ENCODE measurements at places on chromosomes 1 and 21.

- DNase-seq: no peak
Measured at GRCh38 chr1:170247751-170248521, 102.2 kb downstream of the NTMT2 start.

GRCh38 chr1:156652131-156652991, 10.4 kb downstream of the BCAN start:
- DNase-seq: no peak

- DNase-seq: no peak
Measured at GRCh38 chr1:19770436-19771190, 29.1 kb downstream of the TMCO4 start.

DNA sequence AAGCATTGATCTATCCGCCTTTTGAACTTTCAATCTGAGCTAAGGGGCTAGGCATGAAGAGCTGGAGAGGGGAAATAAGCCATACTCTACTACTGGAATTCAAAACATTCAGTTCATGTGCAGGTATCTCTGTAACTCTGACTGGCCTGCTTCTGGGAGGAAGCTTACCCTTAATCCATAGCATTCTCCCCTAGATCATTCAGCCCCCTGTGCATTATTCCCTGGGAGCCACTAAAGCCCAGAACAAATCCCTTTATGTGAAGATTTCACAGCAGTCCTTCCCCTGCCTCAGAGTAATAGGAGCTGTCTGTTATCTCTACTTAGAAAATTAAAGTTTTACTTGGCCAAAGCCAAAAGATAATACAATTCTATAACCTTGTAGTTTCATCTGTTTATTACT, 300.7 kb downstream of the SEC16B start:
- DNase-seq: no peak

DNA sequence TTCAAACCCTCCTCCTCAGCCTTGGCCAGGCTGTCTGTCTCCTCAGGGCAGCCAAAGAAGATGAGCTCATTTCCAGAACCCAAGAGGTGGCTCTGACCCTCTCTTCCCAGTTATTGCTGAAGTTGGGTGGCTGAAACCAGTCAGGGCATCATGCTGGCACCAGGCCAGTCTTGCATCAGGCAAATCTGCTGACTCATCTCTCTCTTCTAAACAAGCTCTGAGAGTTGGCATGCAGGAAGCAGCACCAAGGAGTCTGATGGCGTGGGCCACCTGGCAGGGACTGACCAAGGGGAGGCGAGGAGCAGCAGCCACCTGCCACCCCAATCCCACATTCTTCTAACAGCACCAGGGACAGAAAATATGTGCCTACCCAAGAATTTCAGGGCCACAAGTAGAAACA, 104.8 kb upstream of the ATP1A1 start:
- peak; percentile 16 for DNase-seq

GRCh38 chr1:92940541-92940940, 20.7 kb downstream of the DIPK1A start:
- no peak for DNase-seq

- DNase-seq: peak; percentile 28
Measured at GRCh38 chr1:229203030-229203751, 67.7 kb upstream of the RAB4A start.

DNA sequence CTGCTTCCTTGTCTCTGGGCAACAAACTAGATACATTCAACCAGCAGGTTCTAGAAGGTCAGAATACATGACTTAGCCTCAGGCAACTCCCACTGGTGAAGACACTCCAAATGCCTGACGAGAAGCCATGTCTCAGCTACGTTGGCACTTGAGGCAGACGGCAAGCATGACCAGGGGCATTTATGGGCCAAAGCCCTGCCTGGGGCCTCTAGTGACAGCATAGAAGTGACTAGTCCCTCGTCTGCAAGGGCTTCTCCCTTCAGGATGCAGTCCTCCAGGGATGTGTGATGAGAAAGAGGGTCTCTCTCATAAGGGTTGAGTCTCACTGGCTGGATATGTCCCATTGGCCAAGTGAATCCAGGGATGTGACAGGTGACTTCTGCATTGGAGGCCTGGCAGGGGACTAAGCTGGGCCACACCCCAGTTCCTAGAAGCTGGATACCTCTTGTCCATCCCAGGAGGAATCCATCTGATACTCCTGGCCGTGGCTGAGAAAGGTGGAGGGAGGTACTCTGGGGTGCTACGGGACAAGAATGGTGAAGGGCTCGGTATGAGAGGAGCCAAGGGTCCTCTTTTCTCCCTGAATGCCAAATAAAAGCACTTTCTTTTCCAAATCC, 148.6 kb upstream of the HMGB4 start:
- DNase-seq: no peak

- no peak for DNase-seq
Measured at GRCh38 chr1:8555582-8555981, 237.7 kb downstream of the SLC45A1 start.

DNA sequence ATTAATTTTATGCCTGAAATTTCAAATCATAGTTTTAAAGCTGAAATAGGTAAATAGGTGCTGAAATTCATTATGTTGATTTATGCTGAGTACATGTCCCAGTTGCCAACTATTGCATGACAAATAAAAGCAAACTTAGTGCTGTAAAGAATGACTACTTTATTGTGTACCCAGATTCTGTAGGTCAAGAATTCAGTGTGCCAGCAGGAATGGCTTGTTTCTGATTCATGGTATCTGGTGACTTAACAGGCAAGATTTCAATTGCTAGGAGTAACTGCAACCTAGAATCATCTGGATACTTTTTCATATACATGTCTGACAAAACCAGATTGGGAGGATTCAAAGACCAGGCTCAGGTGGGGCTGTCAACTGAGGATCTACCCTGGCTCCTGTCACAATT, 678.4 kb upstream of the ADAMTS5 start:
- DNase-seq: no peak

DNA sequence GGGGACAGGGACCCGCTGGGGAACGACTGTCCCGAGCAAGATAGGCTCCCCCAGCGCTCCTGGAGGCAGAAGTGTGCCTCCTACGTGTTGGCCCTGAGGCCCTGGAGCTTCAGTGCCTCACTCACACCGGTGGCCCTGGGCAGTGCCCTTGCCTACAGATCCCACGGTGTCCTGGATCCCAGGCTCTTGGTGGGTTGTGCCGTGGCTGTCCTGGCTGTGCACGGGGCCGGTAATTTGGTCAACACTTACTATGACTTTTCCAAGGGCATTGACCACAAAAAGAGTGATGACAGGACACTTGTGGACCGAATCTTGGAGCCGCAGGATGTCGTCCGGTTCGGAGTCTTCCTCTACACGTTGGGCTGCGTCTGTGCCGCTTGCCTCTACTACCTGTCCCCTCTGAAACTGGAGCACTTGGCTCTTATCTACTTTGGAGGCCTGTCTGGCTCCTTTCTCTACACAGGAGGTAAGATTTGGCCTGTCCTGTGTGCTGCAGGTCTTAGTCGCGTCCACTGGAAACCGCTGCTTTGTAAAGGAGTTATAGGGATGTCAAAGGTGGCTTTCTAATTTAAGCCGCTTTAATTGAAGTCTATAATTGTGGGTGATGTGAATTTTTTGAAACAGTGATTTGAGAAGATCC, 717 bp downstream of the UBIAD1 start:
- DNase-seq: no peak

DNA sequence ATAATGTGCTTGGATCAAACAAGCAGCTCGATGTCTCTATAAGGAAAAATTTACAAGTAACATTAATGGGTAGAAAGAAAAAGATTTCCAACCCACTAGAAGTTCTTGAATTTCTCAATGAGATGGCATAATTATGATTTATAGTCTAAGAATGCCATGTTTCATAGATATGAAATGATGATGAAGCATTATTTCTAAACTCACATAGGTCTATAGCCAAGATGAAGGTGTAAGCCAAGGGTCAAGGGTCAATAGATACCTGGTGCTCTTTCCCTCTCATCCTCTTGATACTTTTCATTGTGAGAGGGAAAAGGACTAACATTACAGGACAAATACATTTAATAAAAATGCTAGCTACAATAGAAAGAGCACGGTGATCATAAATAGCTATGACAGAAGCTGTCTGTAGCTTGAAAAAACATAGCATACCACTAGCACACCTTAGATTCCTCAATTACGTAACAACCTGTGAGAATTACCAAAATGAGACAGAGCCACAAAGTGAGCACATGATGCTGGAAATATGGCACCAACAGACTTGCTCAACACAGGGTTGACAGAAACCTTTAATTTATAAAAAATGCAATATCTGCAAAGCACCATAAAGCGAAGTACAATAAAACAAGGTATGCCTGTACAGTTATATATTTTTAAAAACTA, 26.3 kb upstream of the F13B start:
- no peak for DNase-seq

DNA sequence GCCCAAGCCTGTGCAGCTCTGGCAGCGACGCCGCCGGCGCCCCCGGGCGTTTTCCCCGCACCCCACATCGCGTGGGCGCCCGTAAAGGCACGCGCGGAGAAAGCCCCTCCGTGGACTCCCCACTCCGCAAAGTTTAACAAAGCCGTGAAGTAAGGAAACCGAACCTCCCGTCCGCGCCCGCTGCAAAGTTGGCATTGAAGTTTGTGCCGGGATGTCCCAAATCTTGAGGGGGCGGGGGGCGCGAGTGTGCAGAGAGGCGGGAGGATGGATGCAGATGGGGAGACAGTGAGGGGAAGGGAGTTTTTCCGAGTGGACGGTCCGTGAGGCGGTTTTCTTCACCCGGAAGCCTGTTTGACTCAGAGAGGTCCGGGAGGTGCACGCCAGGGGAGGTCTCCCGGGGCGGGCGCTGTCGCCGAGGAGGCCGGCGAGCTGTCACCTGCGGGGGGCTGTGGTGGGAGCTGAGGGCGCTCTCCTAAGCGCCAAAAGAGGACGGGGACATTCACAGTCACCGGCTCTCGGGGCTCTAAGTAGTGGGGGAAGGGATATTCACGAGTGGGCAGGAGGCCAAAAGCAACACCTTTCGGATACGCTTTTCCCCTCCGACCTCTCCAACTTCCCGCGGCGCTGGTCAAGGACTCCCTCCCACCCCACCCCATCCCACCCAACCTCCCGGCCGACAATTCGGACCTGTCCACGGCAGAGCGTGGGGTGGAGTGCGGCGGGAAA, 1.3 kb downstream of the WLS start:
- no peak for DNase-seq

DNA sequence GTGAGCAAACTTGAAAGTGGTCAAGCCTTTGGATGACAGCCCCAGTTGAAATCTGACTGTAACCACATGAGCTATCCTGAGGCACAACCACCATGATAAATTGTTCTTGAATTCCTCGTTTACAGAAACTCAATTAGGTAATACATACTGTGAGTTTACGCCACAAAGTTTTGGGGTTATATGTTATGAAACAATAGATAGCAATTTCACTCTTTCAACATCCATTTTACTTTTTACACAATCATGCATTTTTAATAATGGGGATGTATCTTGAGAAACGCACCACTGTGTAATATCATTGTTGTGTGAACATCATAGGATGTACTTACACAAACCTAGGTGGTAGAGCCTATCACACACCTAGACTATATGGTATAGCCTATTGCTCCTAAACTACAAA, 35.4 kb downstream of the OR2C3 start:
- no peak for DNase-seq

DNA sequence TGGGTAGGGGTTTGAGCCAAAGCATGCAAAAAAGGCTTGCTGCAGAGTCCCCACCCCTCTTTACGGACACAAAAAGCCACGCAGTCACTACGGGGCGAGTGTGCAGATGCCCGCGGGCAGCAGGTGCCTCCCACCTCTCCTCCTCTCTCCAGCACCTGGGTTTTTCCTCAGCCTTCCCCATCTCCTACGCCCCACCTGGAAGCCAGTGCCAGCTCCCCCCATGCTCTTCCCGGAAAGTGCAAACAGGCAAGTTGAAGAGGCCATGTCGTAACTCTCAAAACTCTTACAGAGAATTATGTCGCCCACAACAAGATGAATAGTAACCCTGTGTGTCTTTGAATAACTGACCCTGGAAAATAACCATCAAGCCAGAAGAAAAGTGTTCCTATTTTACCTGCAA, 82.5 kb downstream of the PDE9A start:
- no peak for DNase-seq

DNA sequence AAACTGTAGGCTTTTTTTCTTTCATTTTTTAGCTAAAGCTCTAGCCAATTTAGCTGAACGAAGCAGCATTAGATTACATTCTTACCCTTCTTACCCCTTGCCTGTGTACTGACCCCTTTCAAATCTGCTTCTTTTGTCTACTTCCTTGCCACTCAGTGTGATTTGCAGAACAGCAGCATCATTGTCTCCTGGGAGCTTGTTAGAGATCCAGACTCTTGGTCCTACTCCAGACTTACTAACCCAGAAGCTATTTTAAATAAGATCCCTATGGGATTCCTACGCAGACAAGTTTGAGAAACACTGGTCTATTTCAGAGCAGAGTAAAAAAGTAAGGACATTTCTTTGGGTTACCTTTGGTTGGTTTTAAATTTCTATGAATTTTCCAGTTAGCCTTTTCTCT, 13.8 kb downstream of the LRRC39 start:
- no peak for DNase-seq

DNA sequence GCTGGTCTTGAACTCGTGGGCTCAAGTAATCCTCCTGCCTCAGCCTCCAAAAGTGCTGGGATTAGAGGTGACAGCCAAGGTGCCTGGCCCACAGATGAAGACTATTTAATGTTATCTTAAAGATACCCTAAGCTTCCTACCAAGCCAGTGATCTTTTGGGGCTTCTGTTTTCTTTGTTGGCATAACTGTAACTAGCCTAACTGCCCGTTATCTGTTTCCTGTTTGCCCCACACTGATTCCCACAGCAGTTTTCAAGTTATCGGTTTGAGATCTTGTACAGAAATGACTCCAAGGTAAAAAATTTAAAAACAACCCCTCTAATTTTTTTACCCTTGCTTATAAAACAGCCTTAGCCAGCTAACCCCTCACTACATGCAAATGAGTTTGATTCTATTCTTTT, 12.4 kb downstream of the SELL start:
- DNase-seq: no peak

DNA sequence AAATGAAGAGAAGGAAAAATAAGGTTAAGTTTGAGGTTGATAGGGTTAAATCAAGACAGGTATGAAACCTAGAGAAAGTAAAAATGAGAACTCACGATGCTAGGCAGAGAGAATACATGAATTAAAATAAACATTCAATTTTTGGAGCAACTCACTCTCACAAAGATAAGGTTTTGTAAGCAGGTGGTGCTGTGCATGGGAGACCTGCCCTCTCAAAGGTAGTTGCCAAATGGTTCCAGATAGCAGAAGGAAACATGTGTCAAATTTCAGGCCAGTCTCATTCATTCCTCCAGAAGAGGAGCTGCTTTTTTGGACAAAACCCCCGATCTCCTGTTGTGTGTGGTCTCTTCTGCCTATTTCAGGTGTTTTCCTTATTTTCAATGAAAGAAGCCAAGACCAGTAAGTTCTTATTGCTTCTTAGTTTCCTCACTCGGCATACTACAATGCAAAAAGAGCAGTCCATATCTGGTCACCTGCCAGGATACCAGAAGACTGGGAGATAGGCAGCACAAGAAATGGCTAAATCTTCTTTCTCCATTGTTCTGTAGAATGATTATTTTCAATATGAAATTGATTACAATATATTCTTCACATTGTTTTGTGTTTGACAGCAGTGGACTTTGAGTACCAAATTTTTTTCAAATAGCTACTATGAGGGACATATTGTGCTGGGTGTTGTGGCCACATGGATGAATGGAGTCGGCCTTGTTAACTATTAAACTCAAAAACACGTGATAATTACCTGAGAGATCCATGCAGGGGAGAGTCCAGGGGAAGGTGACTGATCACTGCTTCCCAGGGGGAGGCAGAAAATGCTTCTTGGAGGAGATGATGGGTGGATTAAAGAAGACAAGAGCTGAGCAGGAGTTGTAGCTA, 3.6 kb downstream of the CR1L start:
- DNase-seq: no peak

GRCh38 chr21:44530221-44530902, 9.6 kb downstream of the KRTAP10-1 start:
- no peak for DNase-seq

Measured in NCI-H1694 (cell line).